Mucosa of gallbladder (tissue), 1 donor: ENCODE measurements at places on chromosomes 12 and 14. TPM values are rescaled to one million over a fixed set of nuclear protein-coding genes. Genes with fewer than 3 reads are reported as not detected.

DNA sequence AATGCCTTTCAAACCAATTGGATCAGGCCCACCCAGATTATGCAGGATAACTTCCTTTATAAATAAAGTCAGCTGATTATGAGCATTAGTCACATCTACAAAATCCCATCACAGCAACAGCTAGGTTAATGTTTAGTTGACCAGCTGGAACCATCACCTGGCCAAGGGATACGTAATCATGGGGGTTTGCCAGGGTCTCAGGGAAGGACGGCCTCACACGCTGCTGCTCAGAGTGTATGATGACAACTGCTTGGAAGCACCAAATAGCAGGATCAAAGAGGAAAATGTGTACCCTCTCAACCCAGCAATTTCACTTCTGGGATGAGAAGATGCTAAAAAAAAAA is 162.6 kb downstream of the SLC15A4 start:
- peak; percentile 39 for DNase-seq

DNA sequence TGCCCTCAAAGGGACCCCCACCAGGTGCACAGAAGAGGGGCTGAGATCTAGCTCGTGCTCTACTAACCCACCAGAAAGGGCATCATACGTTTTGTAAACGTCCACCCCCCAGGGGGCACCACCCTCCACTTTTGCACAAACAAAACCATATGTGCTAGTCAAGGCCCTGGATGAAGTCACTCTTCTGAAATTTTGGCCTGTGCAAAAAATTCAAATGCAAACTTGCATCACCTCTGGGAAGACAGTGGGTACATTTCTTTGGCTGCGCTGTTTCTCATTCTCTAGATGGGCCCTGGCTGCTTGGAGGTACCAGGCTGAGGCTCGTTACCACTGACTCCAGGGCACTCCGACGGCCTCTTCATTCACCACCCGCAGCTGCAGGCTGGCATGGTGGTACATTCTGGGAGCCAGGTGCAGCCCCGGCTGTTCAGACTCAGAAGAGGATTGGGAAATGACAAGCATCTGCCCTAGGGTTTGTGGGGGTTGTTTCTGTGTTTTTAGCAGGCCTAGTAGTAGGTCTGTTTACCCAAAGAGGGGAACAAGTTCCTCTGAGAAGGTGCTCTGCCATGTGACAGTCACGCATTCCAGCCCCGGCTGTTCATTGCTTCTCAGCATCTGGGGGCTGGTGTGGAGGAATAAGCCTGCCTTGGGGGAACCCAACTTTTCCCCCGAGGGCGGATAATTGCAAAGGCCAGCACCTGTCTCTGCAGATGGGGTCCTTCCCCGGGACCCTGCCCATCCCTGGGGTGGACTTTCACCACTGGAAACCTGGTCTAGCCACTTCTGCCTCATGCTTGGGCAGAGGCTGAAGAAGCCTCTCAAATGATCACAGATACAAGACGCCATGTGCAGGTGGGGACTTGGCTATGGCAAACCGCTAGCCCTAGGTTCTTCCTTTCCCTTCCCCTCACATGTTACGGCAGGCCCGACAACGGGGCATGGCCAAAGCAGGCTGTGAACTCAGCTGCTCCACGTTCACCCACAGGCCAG is 147.6 kb downstream of the DPF3 start:
- peak; percentile 9 for DNase-seq

DNA sequence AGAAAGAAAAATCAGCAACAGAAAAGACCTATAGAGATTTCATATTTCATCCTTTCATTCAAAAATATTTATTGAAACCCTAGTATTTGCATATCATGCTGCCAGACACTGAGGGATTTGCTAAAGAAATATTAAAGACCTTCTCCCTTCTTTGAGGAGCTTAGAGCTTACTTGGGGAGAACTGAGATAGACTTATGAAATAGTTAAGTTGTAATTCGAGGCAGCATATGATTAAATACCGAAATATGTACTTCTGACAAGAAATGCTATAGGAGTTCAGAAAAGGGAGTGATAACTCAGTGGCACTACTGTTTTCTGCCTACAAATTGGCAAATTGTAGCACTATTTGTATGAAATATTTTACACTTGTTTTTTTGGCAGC is 59.1 kb downstream of the PLXNC1 start:
- no peak for DNase-seq

Gene HSPB8
- 58.1 TPM for total RNA-seq

Gene GPR84
- total RNA-seq = 1.8 TPM

DNA sequence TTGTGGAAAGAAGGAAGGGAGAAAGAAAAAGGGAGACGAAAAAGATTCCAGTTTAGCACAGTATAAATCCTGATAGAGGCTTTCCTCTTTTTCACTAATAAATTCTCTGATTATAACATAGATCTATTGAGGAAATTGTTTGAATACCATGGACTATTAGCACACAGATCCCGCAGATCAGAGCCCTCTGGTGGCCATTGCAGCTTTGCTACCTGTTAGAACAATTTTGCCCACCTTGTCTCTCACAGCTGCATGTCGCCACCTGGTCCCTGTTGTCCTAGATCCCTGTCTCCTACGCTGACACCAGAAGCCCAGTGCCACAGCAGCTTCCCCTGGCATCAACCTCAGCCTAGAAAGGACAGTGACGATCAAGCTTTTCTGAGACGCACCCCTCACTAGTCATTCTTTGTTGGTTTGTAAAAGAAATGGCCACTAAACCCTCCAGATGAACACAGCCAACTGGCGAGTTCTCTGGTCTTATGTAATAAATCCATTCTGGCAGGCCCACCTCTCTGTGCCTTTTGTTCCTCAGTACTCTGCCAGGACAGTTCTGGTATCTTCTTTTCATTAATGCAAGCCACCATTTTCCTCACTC is 9.9 kb downstream of the GPHB5 start:
- no peak for DNase-seq

Gene CD69
- total RNA-seq = 18.4 TPM

Gene AMDHD1
- total RNA-seq = 1.2 TPM

GRCh38 chr12:47458279-47458678 is 247.6 kb downstream of the RPAP3 start:
- peak; percentile 81 for DNase-seq

GRCh38 chr14:76237349-76237990 is 85.7 kb downstream of the GPATCH2L start:
- DNase-seq = no peak

DNA sequence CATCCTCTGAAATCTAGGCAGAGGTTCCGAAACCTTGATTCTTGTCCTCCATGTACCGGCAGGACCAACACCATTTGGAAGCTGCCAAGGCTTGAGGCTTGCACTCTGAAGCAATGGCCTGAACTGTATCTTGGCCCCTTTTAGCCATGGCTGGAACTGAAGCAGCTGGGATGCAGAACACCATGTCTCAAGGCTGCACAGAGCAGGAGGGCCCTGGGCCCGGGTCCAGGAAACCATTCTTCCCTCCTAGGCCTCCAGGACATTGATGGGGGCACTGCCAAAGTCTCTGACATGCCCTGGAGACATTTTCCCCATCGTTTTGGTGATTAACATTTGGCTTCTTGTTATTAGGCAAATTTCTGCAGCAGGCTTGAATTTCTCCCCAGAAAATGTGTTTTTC is 198.7 kb downstream of the EFCAB11 start:
- DNase-seq = no peak

DNA sequence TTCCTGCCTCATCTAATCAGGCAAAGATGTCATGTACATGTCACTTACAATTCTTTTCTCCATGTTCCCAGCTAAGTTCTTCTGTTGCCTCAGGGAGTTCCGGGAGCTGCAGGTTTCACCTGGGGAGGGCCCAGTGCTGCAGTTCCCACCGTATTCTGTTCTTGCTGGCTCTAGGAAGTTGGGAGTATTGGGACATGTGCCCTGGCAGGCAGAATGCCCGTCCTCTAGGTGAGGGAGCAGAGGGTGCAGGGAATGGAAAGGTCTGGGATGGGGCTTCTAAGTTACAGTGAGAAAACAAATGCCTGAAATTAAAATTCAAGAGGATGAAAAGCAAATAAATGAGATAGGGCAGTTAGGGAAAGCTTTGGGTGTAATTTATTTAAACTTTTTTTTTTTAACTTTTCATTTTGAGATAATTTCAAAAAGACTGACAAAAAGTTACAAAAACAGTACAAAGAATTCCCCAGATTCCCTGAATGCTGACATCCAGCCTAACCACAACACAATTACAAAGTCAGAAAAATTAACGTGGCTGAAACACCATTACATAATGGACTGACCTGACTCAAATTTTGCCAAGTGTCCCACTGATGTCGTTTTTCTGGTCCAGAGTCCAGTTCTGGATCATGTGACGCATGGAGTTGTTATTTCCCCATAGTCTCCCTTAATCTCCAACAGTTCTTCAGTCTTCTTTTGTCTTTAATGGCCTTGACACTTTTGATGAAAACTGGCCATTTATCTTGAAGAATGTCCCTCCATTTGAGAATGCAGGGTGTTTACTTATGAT is 187.2 kb upstream of the MYL2 start:
- DNase-seq = no peak

Gene KRT3
- not detected for total RNA-seq

Gene LTBP2
- total RNA-seq = 84.9 TPM

Gene TSHR
- total RNA-seq = not detected

GRCh38 chr12:103198499-103198898 is 241.0 kb downstream of the ASCL1 start:
- DNase-seq = no peak

- no peak for DNase-seq
These were observed 306.8 kb upstream of the G2E3 start for GRCh38 chr14:30252151-30252550.

Gene SALL2
- total RNA-seq = 8.3 TPM

Gene ASCL1
- total RNA-seq = not detected

- DNase-seq = no peak
These were observed 16.2 kb downstream of the RXYLT1 start for GRCh38 chr12:63795944-63796343.

- DNase-seq = no peak
These were observed 11.1 kb downstream of the RIN3 start for GRCh38 chr14:92524602-92525185.

Gene PRKAB1
- total RNA-seq = 51.8 TPM

Gene LRIG3
- 50.8 TPM for total RNA-seq

DNA sequence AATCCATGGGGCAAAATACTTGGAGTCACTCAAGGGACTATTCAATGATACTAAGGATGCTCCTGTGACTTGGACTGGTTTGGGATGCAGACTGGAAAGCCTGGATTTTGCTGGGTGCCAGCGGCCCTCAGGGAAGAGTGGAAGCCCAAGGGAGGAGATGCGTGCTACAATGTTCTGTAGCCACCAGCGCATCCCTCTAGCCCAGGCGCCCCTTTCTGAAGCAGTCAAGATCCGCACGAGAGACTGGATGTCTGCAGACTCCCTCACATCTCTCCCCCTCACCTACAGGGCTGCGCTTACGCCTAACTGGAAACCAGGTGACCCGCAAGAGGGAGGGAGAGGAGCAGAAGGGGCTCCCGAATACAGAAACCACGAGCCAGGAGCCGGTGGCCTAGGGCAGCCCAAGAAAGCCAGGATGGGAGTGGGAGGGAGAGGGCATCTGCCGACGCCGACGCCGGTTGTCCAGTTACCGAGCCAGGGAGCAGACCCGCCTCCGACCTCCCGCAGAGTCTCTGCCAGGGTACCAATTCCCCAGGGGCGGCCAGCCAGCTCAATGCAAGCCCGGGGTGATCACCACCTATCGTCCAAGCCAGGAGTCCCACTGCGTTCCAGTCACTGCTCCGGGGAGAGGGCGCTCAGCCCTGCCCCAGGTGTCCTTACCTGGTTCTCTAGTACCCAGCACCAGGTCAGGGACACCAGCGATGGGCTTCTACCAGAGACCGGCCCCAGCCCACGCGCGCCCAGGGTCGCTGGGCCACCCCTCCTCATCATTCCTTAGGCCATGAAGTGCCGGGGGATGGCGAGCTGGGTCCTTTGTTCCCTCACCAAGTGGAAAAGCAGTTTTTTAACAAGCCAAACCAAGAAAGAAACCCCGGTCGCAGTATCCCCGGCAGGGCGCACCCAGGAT is 1.2 kb downstream of the NTN4 start:
- no peak for DNase-seq

DNA sequence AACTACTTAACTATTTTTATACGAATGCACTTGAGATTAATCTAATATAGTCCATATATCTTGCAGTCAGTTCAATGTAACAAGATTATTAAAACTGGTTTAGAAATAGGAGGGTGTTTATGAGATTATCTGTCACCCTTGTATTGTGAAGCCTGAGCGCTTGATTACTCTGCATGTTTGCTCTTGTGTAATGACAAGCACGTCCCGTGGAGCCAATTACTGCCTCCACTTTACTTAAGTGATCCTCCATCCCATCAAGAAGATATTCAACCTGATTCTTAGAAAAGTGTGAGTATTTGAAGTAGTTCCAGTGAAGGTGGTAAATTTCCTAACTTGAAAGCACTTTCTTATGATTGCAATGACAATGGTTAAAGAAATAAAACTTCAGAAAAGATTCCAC is 415.2 kb upstream of the GARIN6 start:
- DNase-seq = no peak

Gene FITM1
- total RNA-seq = 0.81 TPM

GRCh38 chr12:21542403-21542802 is 16.3 kb downstream of the SPX start:
- no peak for DNase-seq
